NCI-H524 treated with DMSO at 0.1 percent for 48 hours (cell line): ENCODE measurements at places on chromosomes 3 and 15.

DNA sequence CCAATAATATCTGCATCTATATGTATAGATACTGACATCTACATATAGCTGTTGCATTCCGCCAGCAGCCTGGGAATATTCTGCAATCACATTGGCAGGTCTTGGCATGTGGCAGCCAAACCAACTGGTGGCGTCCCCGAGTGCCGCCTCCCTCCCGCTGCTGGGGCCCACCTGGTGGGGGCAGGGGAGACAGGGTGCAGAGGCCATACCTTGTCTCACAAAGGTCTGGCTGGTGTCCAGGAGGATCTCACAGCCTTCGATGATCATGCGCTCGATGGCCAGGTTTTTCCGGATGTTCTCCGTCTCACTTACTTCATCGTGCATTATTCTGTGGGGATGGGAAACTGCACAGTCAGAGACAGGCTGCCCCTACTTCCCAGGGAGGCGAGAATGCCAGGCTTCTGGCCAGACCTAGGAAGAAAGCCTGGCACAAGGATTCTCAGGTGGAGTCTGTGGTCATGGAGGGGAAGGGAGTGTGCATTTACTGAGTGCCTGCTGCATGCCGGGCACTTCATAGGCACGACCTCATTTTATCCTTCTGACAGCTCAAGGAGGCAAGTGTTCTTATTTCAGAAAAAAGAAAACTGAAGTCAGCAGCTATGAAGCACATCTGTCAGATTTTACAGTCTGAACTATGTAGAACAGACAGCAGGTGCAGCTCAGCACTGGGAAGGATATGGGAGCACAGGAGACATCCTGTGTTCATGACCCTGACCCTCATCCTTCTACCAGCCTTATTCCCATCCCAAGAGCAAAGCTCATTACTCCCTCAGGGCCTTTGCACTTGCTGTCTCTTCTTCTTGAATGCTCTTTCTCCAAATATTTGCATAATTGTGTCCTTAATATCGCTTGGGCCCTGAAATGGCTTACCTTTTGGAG is 62.8 kb downstream of the RASGRF1 start:
- DNase-seq, result no peak

- no peak for DNase-seq
These were observed 21.8 kb upstream of the ATP13A5 start for GRCh38 chr3:193400304-193400703.

GRCh38 chr3:107414325-107414964 is 37.2 kb downstream of the CCDC54 start:
- DNase-seq, result no peak

DNA sequence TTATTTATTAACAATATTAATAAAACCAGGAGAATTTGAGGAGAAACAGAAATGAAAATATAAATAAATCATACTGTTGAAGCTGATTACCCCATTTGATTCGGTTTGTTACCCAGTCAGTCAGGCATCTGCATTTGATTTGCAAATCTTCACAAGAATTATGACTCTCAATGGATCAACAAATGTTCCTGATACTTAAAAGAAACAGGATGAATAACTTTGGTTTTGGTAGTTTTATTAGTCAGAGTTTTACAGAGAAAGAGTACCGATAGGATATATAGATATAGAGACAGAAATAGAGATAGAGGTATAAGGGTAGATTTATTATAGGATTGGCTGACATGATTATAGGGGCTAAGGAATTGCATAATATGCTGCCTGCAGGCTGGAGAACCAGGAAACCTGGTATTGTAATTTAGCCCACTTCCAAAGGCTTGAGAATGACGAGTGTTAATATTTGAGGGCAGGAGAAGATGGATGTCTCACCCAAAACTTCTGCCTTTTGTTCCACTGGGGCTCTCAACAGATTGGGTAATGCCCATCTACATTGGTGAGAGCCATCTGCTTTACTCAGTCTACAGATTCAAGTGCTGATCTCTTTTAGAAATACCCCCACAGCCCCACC is 241.6 kb upstream of the COL8A1 start:
- DNase-seq, result no peak

DNA sequence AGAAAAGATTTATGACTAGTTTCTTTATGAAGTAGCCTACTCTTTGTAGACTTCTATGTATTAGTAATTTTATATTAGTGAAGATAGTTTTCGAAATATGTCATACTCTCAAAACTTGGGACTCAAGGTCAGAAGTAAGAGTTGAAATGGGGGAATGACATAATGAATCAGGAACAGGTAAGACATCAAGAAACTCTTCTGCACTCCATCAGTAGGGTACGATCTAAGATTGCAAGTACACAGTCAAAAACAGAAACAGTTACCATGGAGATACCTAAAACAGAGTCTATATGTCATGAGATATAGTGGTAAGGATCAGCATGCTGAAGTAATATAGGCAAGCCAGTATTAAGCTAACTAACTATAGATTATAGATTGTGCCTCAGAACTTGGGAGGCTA is 187.0 kb upstream of the MLF1 start:
- DNase-seq, result no peak
